ENCODE measurements at places on chromosomes 2 and 18.

DNA sequence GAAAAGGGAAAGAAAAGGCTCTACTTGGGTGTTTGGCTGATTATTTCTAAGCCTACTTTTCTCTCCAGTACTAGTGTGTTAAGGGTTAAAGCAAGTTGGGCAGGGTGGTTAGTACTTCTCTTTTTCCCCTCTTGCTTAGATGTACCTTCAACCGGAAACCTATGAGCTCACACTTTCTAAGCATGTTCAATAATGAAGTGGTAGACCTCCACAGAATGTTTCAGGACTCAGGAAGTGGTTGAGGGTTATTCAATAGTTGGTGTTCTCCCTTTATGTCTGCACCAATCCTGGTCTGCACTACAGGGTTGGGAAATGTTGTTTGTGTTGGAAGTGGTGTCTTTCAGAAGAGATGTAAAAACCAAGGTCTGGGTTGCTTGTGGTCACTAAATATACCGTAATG, 137.1 kb downstream of the ZEB2 start:
- DNase-seq: no peak

DNA sequence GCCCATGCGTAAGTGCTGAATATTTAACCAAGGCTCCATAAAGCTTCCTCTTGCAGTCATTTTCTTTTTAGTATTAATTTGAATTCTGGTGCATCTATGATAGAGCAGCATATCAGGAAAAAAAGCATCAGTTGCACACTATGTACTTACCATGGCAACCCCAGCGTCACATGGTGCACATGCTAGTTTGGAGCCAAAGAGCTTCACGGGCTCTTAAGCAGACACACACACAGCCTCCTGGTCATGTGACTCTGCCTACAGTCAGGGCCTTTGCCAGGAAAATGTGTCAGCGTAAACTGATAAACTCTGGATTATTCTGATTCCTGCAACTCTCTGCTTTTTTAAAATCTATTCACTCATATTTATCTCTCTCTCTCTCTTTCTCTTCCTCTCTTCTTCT, 30.2 kb downstream of the NYAP2 start:
- no peak for DNase-seq

- no peak for DNase-seq
These were observed 6.1 kb upstream of the EMX1 start for GRCh38 chr2:72911256-72911655.

- DNase-seq: no peak
These were observed 159.3 kb downstream of the HDAC4 start for GRCh38 chr2:239241431-239241960.

DNA sequence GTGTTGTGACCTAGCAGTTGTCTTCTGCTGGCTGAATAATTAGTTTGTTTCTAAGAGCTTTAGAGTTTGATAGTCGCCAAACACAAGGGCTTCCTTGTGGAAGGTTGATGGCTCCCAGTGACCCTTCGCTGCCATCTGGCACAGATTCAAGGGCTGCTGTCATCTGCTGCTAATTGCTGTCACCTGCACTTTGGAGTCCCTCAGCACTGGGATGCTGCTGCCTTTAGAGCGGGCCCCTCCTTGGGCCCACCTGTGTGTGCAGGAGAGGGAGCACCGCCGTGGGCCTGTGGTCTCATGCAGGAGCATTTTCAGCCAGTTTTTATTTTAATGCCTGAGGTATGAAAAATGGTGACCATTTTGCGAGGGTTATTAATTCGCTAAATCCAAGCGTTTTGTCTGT, 154.0 kb upstream of the NFATC1 start:
- no peak for DNase-seq

DNA sequence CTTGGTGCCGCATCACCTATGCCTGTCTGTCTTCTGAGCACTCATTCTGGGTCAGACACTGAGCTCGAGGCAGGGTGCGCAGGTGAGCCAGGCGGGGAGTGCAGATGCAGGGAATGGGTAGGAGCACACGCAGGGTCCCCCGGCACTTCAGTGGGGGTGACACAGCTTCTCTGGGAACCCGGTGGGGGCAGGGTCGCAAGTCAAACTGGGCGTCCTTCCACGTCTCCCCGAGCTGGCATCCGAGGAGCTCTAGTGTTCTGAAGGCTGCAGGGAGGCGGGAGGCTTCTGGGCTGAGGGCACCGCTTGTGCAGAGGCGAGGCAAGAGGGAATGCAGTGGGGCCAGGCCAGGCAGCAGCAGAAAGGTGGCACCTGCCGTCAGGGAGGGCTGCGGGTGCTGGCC, 86.0 kb downstream of the DGKD start:
- DNase-seq: no peak

GRCh38 chr18:63073481-63073880, 246.1 kb downstream of the BCL2 start:
- peak; percentile 1 for DNase-seq

DNA sequence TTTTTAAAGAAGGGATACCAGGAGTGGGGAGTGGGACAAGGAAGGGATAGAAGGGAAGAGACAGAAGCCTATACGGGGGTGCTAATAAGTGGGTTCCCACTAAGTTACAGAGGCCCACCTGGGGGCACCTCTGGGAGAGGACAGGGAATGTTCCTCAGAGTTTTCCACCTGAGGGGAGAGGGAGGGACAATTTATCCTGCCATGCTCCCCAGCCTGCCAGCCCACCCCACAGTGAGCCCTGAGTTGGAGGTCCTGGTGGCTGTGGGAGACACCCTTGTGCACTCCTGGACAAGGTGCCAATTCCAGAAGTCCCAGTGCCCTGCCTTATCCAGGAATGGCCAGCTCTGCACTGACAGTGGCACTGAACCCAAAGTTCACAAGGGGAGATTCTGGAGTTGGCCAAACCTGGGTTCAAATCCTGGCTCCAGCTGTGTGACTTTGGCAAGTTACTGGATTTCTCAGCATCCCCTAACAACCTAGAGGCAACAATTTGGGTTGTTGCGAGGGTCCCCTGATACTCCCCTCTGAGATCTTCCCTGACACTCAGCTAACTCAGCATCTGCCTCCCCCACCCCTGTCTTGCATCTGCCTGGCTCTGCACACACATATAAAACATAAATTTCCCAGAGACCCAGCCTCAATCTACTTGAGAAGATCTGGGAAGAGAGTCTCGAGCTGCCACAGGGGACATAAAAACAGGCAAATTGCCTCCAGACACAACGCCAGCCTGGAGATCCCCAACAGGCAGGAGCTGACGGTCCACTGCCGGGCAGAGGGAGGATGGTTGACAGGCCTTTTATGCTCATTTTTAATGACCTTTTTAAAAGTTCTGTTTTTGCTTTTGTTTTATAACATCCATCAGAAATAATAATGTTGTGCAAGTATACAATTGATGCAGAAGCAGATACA, 98.7 kb upstream of the ST3GAL5 start:
- DNase-seq: no peak

DNA sequence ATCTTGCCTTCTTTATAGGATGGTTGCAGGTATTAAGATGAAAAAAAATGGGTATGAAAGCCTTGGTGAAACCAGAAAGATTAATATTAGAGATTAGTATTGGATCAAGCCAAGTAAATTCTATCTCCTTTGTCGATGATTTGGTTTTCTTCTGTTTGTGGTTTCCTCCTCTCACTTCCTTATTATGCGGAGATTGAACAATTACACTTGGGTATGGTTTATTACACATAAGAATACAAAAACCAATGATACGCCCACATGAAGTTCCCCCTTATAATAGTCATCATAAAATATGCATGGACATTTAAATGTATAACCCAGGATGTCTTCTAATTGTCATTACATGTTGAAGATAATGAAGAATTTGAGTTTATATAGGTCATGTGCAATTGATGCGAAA, 4.9 kb downstream of the LTBP1 start:
- DNase-seq: no peak

Measured in SW480 (cell line).